ENCODE measurements at places on chromosomes 16 and 17.

DNA sequence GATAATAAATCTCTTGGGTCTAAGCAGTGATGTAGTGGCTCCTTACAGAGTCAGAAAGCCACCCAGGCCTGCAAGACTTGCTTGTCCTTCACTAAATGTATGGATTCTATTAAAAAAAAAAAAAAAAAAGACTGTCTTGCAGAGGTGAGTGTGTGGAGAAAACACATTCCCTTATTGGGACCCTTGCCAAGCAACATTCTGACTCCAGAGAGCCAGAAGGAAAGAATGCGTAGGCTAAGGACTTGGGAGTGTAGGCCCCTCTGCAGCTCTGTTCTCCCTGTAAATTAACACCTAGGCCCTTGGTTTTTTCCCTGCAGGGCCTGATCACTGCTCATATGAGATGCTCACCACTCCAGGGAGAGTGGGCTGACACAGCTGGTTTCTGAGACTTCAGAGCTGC, 17.8 kb downstream of the SCPEP1 start:
- DNase-seq = no peak

GRCh38 chr17:32498391-32498790, 11.6 kb downstream of the CDK5R1 start:
- DNase-seq = no peak

- no peak for DNase-seq
Observed at GRCh38 chr16:57701759-57702371, 7.3 kb downstream of the DRC7 start.

GRCh38 chr17:66661411-66662256, 173.3 kb upstream of the CACNG5 start:
- no peak for DNase-seq

- no peak for DNase-seq
Observed at GRCh38 chr16:50830698-50831097, 88.8 kb downstream of the CYLD start.

DNA sequence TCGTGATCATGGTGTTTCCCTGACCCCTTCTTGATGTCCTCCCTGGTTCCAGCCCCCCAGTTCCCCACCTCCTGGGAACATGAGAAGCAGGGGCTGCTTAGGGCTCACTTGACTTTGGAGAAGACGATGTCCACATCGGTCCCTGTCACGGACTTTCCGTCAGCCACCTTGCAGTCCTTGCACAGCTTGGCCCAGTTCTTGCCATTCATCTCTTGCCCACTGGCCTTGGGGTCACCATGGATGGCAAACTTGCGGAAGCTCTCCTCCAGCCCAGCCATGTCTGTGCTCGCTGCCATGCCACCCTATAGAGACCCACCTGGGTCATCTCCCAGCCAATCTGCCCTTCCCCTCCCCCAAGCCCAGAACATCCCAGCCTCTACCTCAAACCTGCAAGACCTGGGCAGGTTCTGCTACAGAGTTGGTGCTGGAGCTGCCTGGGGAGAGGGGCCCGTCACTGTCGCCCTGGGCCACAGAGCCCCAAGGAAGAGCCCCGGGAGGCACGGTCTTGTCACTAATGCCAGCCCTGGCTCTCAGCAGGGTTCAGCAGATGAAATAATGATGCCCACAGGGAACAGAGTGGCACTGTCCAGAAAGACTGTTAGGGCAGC, 2.4 kb downstream of the TPPP3 start:
- no peak for DNase-seq

DNA sequence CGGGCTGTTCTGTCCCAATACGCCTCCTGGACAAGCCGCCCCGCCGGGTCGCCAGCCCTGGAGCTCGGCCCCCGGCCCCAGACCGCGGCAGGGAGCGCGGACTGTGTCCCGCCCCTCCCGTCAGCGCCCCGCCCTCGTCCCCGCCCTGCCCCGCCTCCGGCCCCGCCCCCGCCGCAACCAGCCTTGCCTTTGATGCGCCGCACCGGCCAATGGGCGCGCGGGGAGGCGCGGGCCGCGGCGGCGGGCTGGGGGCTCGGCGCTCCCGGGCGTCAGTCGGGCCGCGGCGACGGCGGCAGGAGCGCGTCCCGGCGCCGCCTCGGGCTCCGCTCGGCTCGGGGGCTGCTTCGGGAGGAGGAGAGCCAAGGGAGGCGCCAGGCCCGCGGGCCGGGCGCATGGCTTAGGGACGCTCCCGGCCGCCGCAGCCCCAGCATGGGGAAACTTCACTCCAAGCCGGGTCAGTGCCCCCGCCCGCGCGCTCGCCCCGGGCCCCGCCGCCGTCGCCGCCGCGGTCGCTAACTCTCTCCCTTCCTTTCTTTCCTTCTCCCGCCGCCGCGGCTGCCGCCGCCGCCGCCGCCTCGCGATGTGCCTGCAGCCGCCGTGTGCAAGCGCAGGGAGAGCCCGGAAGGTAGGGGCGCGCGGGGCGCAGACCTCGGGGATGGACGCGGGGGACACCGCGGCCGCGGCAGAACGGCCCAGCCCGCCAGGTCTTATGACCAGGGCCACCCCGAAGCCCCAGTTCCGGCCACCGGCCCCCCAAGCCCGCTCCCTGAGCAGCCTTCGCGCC, at the start of gene NKD1:
Gene NKD1, plus strand, starts transcription at position 272 of the 784 bp plus-strand sequence. Its CDS starts 158 bp downstream, at position 430.
- peak; percentile 48 for DNase-seq

DNA sequence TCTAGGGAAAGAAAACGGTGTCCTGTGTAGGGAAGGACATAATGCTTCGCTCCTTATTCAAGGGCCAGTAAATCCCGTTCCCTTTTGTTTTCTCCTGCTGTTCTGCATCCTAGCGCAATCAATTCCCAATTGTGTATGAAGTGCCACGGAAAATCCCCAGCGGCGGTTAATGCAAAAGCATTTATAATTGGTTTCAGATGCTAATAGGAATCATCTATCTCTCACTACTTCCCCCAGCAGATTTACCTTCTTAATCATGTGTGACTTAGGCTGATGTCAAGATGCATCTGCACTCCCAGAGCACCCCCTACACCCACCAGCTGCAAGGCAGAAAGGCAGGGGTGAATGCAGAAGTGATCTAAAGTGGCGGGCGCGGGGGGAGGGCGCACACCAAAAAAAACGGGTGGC, 32.7 kb upstream of the SSTR2 start:
- no peak for DNase-seq

- no peak for DNase-seq
Observed at GRCh38 chr16:55562936-55563335, 3.5 kb upstream of the CAPNS2 start.

- DNase-seq = no peak
Observed at GRCh38 chr16:77928096-77928495, 94.3 kb upstream of the CLEC3A start.

- no peak for DNase-seq
Observed at GRCh38 chr17:42246515-42246914, 29.7 kb downstream of the STAT5B start.

DNA sequence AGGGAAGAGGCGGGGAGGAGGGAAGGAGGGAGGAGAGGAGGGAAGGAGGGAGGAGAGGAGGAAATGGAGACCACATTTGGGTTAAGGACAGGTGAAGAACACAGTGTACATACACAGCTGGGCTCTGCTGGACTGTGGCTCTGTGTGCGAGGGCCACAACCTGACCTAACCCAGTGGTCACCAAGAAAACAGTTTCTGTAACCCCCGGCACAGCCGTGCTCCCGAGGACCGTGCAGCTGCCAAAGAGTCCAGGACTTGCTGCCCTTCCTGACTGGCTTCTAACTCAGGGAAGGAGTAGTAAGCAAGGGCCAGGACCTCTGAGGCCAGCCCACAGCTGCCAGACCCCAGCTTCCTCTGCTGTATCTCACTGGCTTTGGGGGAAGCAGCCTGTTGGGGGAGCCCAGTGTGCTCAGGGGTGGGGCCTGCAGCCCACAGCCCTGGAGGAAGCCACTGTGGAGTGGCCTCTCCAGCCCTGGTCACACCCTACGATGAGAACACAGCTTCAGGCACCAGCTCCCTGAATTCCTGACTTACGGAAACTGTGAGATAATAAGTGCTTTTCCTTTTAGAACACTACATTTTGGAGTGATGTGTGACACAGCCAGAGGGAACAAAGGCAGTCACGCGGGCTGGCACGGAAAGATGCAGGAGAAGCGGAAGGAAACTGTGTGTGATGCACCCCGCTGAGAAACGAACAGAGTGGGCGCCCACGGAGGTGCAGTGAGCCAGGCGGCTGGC, 32.3 kb downstream of the SLC7A5 start:
- no peak for DNase-seq
